ENCODE measurements at places on chromosomes 2 and 18.

DNA sequence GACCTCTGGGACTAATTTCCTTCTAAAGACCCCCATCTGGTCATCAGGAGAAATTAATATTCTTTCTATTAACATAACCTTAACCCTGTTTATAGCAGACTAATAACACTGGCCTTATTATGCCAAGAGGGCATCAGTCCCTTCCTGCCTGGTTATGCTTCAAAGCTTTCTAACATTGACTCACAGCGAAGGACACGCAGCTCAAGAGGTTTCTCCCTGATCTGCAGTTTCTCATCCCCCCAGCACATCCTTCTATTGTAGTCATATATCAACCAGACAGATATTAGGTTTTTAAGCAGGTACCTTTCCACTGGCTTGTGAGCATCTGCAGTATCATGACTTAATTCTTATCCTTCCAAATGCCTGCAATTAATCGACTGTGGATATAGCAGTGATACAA is 100.0 kb upstream of the CXCR4 start:
- DNase-seq: no peak

- no peak for DNase-seq
Measured at GRCh38 chr2:43419876-43420275, 176.0 kb downstream of the THADA start.

DNA sequence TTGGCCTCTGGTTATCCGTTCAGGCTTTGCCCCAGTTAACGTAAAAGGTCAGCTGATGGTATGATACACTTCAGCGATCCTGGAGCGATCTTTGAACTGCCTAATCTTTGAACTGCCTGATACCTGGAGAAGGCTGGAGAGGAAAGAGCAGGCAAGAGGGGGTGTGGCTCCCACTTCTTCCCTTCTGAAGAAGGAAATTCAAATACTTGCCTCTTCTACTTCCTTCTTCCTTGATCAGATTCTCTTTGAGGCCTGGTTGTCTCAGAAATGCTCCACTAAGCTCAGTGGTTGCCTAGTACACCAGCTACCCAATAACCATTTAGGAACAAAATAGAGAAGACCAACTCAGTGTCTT is 619 bp downstream of the GALM start:
- DNase-seq: no peak

DNA sequence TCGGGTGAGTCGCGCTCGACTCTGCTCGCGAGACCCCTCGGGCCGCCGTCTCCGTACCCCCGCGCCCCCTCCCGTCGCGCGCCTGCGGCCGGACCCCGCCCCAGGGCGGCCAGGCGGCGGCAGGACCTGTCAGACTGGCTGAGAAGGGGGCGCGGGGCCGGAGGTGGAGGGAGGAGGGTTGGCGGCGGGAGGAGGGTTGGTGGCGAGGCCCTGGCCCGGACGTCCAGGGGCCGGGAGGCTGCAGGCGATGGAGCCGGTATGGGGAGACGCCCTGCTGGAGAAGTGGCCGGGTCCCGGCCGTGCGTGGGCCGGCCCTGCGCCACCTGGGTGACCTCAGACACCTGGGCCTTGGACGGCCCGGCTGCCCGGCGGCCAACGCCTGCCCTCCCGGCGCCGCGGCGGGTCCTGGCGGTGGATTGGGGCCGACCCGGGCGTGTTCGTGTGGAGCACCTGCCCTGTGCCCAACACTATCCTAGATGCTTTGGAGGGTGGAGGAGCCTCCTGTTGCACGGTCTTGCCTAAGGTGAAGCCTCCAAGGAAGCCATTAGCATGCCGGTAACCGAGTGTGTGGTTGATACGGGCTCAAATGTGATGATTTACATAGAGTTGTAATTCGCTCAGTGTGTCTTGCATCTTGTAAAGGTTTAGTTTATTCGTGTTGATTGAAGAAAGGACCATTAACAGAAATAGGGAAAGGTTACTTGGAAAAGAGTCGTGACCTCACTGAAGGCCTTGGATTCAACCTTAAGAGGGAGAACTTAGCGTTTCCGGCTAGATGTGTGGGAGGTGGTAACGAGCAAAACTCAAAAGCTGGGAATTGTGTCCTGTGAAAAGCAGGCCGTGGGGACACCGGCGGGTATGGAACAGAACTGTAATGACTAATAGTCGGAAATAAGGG is 550 bp downstream of the MYL12B start:
- no peak for DNase-seq

DNA sequence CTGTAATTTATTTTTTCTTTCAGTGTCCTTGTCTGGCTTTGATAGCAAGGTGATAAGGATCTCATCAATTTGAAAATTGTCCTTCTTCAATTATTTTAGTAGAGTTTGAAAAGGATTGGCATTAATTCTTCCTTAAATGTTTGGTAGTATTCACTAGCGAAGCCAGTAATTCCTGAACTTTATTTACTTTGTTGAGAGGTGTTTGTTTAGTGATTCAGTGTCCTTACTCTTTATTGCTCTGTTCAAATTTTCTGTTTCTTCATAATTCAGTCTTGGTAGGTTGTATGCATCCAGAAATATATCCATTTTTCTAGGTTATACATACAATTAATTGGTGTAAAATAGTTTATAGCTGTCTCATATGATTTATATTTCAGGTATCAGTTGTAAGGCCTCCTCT is 676.7 kb upstream of the POU3F3 start:
- DNase-seq: no peak

GRCh38 chr2:17309181-17309580 is 209.1 kb downstream of the RAD51AP2 start:
- DNase-seq: no peak

DNA sequence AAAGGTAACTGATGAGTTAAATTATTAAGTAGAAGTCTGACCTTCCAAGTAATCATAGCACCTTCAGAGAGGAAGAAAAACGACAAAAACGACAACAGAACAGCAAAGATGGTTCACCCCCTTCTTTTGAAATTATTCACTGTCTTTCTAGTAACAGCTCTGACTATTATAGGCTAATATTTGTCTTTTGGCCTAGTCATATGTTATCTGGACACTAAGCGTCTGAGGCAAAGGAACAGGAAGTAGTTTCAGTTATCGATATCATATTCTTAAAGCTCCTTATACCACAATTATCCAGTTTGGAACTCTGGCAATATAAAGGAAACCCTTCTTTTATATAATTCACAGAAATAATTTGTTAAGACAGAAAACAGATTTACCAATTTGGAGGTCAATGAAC is 27.6 kb upstream of the SLC40A1 start:
- DNase-seq: no peak

DNA sequence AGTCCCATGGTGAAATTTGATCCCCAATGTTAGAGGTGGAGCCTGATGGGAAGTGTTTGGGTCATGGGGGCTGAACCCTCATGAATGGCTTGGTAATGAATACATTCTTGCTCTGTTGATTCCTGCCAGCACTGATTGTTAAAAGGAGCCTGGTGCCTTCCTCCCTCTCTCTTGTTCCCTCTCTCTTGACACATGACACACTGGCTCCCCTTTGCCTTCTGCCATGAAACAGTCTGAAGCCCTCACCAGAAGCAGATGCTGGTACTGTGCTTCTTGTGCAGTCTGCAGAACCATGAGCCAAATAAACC is 30.6 kb upstream of the EPC2 start:
- DNase-seq: peak; percentile 20

- no peak for DNase-seq
Measured at GRCh38 chr18:46577546-46577945, 79.5 kb downstream of the LOXHD1 start.
